ENCODE measurements at places on chromosomes 6 and 20. TPM values are rescaled to one million over a fixed set of nuclear protein-coding genes. Genes with fewer than 3 reads are reported as not detected.

The BPI gene
- 0.08 TPM for total RNA-seq

The HCRTR2 gene
- not detected for total RNA-seq

The PDE10A gene
- total RNA-seq = 0.70 TPM

The IMPG1 gene
- not detected for total RNA-seq

The C2 gene
- total RNA-seq = 212 TPM

The MAFB gene
- total RNA-seq = 9.7 TPM

The PSORS1C1 gene
- not detected for total RNA-seq

The SLC17A1 gene
- total RNA-seq = 25.8 TPM

Data from liver (tissue), 10 donors.